ENCODE measurements at places on chromosomes 12 and 14. TPM values are rescaled to one million over a fixed set of nuclear protein-coding genes. Genes with fewer than 3 reads are reported as not detected.
A peak's percentile ranks its signal among the peaks of the same experiment; 100 is the strongest.

The ASPG gene
- 0.14 TPM for total RNA-seq

The CACNA1C gene
- total RNA-seq = 213 TPM

DNA sequence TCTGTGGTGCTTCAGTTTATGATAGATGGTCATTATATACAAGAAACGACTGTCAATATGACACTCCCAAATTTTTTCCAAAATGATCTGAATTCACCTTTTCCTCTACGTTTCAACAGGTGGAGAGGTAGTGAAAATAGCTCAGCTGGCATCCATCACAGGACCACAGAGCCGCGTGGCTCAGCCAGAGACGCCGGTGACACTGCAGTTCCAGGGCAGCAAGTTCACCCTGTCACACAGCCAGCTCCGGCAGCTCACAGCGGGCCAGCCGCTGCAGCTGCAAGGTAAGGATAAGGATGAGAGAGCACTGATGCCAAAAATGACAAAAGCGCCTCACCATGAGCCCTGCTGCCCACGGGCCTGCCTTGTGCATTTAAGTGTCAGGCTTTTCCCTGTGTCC is 73.9 kb downstream of the EP400 start:
- H3K4me1 ChIP-seq = no peaks in the 10 kb centered on the region
- H3K27ac ChIP-seq = no peak overlapping the region
- no peaks in the 10 kb centered on the region for H3K27me3 ChIP-seq
- peaks cover 71% of the 10 kb centered on the region for H3K36me3 ChIP-seq
- no peak overlapping the region for H3K4me3 ChIP-seq

DNA sequence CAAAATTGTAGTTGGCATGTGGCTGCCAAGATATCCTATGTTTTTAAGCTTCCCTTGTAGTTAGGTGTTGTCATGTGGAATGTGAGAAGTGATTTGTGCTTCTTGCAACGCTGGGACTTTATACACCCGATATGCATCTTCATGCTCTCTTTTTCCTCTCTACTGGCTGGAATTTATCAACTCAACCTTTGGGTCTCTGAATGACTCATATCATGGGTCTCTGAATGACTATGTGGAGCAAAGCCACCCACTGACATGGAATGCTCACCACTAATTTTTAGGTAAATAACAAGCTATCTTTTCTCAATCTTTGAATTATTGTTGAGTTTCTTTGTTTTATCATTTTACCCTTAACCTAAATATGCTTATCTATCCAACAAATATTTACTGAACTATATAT is 144.6 kb downstream of the ATP23 start:
- no peak for DNase-seq
- H3K4me3 ChIP-seq = no peak overlapping the region
- H3K36me3 ChIP-seq = no peaks in the 10 kb centered on the region

DNA sequence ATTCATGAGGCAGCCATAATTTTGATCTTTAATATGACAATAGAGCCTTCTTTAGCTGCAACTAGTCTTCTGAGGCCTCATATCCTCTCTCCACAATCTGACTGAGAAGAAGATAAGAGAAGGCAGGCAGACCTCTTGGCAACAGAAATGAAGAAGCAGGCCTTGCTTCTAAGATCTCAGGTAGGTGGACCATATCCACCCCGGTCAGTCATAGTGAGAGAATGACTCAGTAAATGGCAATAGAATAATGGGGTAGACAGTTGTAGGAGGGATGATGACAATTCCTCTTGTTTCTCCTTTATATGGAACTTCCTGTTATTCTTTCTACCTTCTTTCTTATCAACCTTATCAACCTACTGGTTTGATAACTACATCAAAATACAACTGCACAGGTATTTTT is 246.7 kb upstream of the G2E3 start:
- no peaks in the 10 kb centered on the region for H3K4me1 ChIP-seq
- no peaks in the 10 kb centered on the region for H3K27me3 ChIP-seq
- no peak overlapping the region for H3K4me3 ChIP-seq
- DNase-seq = no peak
- no peaks in the 10 kb centered on the region for H3K36me3 ChIP-seq

The NKX2-1 gene
- total RNA-seq = not detected

The CEP290 gene
- total RNA-seq = 14.5 TPM

The ANAPC5 gene
- 81.1 TPM for total RNA-seq

DNA sequence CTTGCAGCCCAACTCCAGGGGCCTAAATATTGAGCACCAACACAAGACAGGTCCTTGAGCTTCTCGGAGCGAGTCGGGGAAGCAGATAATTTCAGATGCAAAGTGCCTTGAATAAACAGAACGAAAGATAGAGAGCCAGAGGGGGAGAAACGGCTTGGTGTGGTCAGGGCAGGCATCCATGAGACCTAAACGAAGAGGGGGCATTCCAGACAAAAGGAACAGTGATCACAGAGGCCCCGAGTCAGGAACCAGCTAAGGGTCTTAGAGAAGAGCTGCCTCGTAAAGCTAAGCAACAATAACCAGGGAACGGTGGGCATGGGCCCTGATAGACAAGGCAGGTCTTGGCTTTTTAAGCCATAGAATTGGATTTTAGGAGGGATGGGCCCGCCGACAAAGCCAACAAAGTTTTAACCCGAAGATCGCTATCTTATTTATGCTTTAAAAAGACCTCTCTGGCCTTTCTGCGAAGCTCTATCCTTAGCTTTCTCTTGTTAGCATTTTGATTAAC is 421 bp upstream of the ACADS start:
- H3K4me3 ChIP-seq = peak overlapping the region; percentile 82
- no peaks in the 10 kb centered on the region for H3K27me3 ChIP-seq
- DNase-seq = no peak
- peaks cover 12% of the 10 kb centered on the region for H3K36me3 ChIP-seq

DNA sequence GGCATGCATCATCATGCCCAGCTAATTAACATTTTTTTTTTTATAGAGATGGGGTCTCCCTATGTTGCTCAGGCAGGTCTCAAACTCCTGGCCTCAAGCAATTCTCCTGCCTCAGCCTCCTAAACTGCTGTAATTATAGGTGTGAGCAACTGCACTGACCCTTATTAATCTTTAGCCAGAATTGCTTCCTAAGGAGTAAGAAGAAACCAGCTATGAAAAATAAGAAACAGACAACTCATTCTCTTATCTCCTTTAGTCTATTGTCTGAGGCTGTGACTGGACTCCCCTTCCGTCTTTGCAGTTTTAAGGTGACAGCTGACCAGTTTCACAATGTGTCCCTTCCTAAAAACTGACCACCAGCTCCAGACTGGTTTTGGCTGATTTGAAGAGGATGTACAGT is 52.4 kb downstream of the EMP1 start:
- DNase-seq = no peak
- H3K36me3 ChIP-seq = no peaks in the 10 kb centered on the region
- no peaks in the 10 kb centered on the region for H3K27me3 ChIP-seq
- no peak overlapping the region for H3K4me3 ChIP-seq

The ANHX gene
- not detected for total RNA-seq

GRCh38 chr14:90674043-90674670 is 142.1 kb downstream of the TTC7B start:
- DNase-seq = no peak
- no peaks in the 10 kb centered on the region for H3K4me1 ChIP-seq
- H3K36me3 ChIP-seq = no peaks in the 10 kb centered on the region
- no peak overlapping the region for H3K4me3 ChIP-seq
- peak overlapping the region; percentile 83 for H3K27ac ChIP-seq

- no peak overlapping the region for H3K4me3 ChIP-seq
- no peaks in the 10 kb centered on the region for H3K36me3 ChIP-seq
- no peak overlapping the region for H3K27ac ChIP-seq
- no peak for DNase-seq
These were observed 201.9 kb downstream of the AACS start for GRCh38 chr12:125267114-125267513.

The FBLN5 gene
- total RNA-seq = 253 TPM

DNA sequence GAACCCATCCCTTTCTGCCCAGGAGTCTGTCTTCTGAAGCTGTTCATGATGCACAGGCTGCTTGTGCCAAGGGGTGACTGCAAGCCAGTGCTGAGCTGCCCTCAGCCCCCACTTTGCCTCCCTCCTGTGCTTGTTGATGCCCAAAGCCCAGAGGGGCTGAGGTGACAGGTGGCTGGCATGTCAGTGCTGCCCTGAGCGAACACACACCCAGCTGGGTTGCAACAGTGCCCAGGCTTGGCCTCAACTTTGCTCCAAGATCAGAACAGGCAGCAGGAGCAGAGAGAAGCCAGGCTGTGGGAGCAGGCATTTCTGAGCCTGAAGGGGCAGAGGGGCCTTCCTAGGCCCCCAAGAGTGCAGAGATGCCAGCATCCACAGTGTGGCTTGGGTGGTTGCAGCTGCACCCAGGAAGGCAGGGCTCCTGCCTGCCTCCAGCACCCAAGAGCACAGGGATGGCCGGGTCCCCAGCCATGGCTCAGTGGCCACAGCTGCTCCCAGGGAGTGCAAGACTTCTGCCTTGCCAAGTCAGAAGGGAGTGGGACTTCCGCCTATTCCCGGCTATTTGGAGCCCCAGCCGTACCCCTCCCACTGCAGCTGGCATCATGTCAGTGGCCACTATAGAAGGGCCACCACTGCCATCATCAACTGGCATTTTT is 83.1 kb downstream of the SLC16A7 start:
- peak; percentile 56 for DNase-seq
- H3K27me3 ChIP-seq = no peaks in the 10 kb centered on the region
- no peak overlapping the region for H3K27ac ChIP-seq
- H3K4me1 ChIP-seq = no peaks in the 10 kb centered on the region

DNA sequence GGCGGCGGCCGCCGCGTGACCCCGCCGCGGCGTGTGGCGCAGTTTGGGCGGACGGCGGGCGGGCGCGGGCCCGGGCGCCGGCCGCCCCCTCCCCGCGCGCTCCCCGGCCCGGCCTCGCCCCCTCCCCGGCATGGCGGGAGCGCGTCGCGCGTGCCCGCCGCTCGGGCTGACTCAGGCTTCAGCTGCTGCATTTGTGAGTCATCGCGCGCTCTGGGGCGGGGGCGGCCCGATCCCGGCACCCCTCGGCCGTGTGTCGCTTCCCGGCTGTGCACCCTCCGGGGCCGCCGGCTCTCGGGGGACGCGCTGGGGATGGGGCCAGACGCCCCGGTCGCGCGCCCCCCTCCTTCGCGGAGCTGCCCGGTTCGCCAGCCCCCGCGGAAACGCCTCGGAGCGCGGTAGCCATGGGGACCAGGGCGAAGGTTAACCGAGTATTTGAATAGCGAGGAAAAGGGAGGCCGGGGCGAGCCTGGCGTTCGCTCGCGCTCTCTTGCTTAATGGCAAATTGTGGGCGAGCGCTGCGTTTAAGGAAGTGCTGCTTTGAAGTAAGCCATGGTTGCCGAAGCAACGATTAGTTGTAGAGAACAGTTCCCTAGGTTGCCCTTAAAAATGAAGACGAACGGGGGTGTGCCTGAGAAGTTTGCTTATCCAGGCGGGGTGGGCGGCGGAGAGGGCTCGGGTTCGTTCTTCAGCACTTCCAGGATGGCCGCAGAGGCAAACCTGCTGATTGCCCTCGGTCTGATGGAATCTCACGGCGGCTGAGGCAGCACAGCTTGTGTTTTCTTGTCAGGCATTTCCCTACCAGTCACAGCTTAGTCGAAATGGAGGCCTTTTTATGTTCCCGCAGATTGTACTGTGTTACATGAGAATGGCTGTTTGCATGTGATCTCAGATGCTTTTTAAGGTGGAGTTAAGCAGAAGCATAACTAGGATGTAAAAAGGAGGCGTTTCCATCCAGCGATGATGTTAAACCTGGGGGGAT is 896 bp downstream of the EIF5 start:
- H3K27me3 ChIP-seq = no peaks in the 10 kb centered on the region
- peaks cover 47% of the 10 kb centered on the region for H3K36me3 ChIP-seq
- peak overlapping the region; percentile 97 for H3K4me3 ChIP-seq
- peak; percentile 83 for DNase-seq
- peak overlapping the region; percentile 99 for H3K27ac ChIP-seq

The MYH7 gene
- 0.14 TPM for total RNA-seq

DNA sequence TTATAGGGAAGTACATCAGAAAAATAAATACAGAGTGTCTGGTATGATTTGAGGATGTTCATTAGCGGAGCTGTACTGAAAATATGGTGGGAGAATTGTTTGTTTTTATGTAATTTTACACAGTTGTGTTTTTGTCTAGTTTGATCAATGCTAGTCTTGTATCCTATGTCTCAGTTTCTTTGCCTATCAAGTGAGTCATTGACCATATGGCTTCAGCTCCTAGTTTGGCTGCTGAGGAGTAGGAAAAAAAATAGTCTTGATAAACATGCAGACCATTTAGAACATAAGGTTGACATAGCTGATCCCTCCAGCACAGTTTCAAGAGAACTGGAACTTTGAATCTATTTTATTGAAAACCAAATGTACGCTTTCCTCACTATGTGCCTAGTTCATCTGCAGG is 1292.1 kb upstream of the FLRT2 start:
- no peak for DNase-seq
- no peak overlapping the region for H3K4me3 ChIP-seq
- no peaks in the 10 kb centered on the region for H3K36me3 ChIP-seq

The POLR3B gene
- 5.4 TPM for total RNA-seq

GRCh38 chr12:113464852-113465719 is 6.6 kb downstream of the LHX5 start:
- H3K4me3 ChIP-seq = no peak overlapping the region
- H3K36me3 ChIP-seq = no peaks in the 10 kb centered on the region
- no peak for DNase-seq
- H3K27ac ChIP-seq = no peak overlapping the region

GRCh38 chr12:101570047-101570446 is 24.7 kb upstream of the MYBPC1 start:
- no peaks in the 10 kb centered on the region for H3K27me3 ChIP-seq
- no peak for DNase-seq
- H3K4me1 ChIP-seq = no peaks in the 10 kb centered on the region
- no peaks in the 10 kb centered on the region for H3K36me3 ChIP-seq
- no peak overlapping the region for H3K27ac ChIP-seq
- no peak overlapping the region for H3K4me3 ChIP-seq

The KRT8 gene
- total RNA-seq = 34.6 TPM

DNA sequence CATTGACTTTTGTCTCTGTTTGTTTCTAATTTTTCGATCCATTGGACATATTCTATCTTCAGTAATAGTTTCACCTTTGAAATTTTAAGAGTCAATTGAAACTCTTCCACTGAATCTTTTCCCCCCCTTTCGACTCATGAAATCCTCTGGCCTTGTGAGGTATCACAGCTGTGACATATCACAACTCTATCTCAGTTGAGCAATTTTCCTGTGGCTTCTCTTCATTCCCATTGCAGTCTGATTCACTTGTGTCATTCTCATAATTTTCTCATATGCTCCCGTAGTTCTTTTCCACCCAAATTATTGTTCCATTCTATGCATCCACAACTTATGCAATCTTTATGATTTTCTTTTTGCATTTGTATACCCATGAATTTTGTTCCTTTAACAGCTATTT is 261.6 kb downstream of the DACT1 start:
- no peak overlapping the region for H3K27ac ChIP-seq
- no peaks in the 10 kb centered on the region for H3K4me1 ChIP-seq
- DNase-seq = no peak
- no peaks in the 10 kb centered on the region for H3K27me3 ChIP-seq
- no peaks in the 10 kb centered on the region for H3K36me3 ChIP-seq
- H3K4me3 ChIP-seq = no peak overlapping the region

DNA sequence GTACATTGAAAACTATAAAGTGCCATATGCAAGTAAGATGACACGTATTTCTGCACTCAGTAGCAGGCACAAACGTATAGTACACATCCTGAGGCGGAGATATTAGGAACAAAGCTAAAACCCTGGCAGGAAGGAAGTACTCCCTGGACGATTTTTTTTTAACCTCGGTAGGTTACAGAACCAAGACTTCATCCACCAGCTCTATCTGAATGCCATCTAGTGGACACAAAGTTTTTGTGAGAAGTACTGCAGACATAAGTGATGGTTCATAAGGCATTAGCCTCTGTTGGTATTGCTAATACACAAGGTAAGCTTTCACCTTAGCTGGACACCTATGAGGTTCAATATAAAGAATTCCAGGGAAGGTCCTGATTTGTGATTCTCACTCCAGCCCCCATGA is 83.0 kb upstream of the CCDC196 start:
- H3K27ac ChIP-seq = no peak overlapping the region
- H3K27me3 ChIP-seq = no peaks in the 10 kb centered on the region
- DNase-seq = no peak
- H3K4me3 ChIP-seq = no peak overlapping the region

Measured in sigmoid colon (tissue), 7 donors.